ENCODE measurements at places on chromosomes 1 and 21. TPM values are rescaled to one million over a fixed set of nuclear protein-coding genes. Genes with fewer than 3 reads are reported as not detected.

The CELA3B gene
- not detected for total RNA-seq

The CTSE gene
- total RNA-seq: 457 TPM

The PAPPA2 gene
- 0.05 TPM for total RNA-seq

The FAM177B gene
- total RNA-seq: not detected

The MT1HL1 gene
- total RNA-seq: not detected

The GCSAML gene
- not detected for total RNA-seq

The CFHR2 gene
- not detected for total RNA-seq

The ANGPTL3 gene
- not detected for total RNA-seq

The CGN gene
- 113 TPM for total RNA-seq

The ELOA gene
- 32.4 TPM for total RNA-seq

The IFI44L gene
- total RNA-seq: 82.0 TPM

The GUCA2A gene
- total RNA-seq: not detected

The LRRC53 gene
- total RNA-seq: not detected

The PDPN gene
- not detected for total RNA-seq

The RPL22 gene
- 259 TPM for total RNA-seq

The UBE2U gene
- total RNA-seq: not detected

The CNIH3 gene
- total RNA-seq: 3.1 TPM

The TP73 gene
- total RNA-seq: 0.54 TPM

The TMEM51 gene
- 47.6 TPM for total RNA-seq

The IVNS1ABP gene
- total RNA-seq: 135 TPM

The BGLAP gene
- total RNA-seq: 2.0 TPM

The ADCY10 gene
- 0.91 TPM for total RNA-seq

The AADACL4 gene
- total RNA-seq: not detected

The CFAP141 gene
- total RNA-seq: not detected

The PTPRF gene
- total RNA-seq: 318 TPM

The ZNF683 gene
- not detected for total RNA-seq

The APCS gene
- total RNA-seq: not detected

The KRTAP13-3 gene
- not detected for total RNA-seq

The FBXO2 gene
- 4.0 TPM for total RNA-seq

The ADORA3 gene
- not detected for total RNA-seq

The PLA2G2C gene
- total RNA-seq: not detected

The PRKACB gene
- total RNA-seq: 28.5 TPM

The KRTAP21-2 gene
- not detected for total RNA-seq

The GPR161 gene
- total RNA-seq: 8.4 TPM

The KRTAP10-11 gene
- total RNA-seq: not detected

The PPM1J gene
- total RNA-seq: 1.3 TPM
